RPMI7951 (cell line): ENCODE measurements at places on chromosomes 5 and 9. TPM values are rescaled to one million over a fixed set of nuclear protein-coding genes. Genes with fewer than 3 reads are reported as not detected.
A peak's percentile ranks its signal among the peaks of the same experiment; 100 is the strongest.

The SH2D3C gene
- 0.12 and 0.29 TPM in 2 replicates for total RNA-seq

DNA sequence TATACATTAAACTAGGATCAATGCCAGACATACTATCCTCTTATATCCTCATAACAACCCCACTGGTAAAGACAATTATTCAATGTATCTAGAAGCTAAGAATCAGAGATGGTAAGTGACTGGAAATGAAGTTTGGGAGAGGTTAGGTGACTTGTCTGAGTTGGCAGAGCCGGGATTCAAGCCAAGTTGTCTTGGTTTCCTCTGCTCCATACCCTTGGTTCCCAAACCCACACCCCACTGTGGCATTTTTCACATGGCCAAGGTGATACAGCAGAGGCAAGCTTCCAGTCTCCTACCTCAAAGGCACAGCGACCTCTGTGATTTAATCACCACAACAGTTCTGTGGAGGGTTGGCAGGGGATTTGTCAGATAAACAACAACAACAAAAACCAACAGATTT, 34.7 kb upstream of the ADRB2 start:
- DNase-seq, result no peak

- no peak for DNase-seq
Measured at GRCh38 chr5:146366904-146367303, 28.3 kb downstream of the POU4F3 start.

DNA sequence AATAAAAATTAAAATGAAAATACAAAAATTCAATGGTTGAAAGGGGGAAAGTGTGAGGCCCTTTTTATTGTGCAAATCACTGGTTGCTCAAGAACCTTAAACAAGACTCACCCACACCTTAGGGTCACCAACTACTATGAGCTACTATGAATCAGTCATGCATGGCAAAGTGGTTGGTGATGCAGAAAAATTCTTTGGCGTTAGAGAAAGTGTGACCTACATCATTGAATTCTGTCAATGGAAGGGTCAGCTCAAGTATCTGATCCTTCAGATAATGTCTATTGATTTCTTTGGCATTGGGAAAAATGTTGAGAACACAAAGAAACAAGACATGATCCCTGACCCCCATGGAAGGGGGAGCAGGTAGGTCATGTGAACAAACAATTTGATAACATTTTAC, 149.7 kb upstream of the ADCY2 start:
- DNase-seq, result no peak

DNA sequence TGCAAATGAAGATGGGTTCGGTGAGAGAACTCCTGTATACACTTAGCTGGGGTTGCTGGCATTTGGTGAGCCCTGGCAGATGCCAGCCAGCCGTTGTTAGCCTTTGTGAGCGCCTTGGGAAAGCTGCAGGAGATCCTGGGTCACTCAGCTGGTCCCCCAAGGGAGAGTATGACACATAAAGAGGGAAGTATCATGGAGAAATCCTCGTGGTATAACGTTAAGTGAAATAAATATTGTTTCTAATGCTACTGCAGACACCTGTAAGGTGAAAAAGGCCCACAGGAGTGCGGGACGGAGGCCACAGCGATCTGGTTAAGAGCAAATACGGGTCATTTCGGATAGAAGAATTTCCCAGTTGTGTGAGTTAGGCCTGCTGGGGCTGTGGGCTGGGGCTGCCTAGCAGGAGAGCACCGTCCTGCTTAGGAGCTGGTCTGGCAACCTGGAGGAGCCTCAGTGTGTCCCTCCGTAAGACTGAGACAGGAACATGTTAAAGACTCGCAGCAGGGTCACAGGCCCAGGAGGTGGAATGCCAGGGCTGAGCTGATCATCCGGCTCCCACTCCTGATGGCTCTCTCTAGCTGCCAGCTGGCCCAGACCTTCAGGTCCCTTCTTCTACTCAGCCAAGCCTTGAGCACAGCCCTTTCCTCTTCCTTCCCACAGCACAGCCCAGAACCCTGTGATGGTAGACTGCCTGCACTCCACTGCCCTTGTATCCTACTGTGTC, 4.9 kb downstream of the NKX2-5 start:
- no peak for DNase-seq

DNA sequence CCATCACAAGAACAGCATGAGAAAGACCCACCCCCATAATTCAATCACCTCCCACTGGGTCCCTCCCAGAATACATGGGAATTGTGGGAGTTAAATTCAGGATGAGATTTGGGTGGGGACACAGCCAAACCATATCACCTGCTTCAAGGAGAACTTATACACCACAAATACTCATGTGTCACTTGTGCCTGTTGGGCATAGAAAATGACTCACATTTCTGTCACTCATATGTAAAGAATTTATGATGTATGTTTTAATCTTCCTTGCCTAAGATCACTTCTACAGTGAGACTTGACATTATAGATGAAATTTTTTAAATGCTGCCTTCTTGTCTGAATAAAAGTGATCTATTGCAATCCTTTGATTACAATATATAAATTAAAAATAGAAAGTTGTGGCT, 23.0 kb upstream of the PRDM6 start:
- no peak for DNase-seq

DNA sequence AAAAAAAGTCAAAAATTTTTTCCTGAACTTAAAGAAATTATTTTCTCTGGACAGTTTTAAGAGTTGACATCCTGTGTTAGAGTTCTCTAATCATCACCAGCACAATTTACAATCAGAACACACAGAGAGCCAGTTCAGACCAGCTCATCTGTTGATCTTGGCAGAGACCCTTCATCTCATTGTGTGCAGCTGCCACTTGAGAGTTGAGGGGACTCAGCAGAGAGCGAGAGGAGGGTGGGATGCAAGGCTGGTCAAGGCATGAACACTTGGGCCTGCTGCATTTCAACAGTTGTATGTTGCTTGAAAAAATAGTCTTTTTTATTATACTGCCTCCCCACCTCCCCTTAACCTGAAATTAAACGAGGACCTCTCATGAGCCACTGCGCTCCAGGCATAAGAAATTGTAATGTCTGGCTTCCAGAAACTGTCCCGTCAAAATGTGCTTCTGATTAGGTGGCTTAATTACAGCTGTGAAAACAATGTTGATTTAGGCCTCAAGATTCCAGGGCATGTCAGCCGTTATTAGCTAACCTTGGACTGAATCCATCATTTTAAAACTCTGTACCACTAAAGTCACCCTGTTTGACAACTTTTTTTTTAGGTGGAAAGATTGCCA, 383.6 kb downstream of the CCDC171 start:
- DNase-seq, result peak; percentile 56

GRCh38 chr9:5764130-5764868, 68.6 kb downstream of the ERMP1 start:
- DNase-seq, result no peak

- no peak for DNase-seq
Measured at GRCh38 chr5:10464173-10464572, 22.5 kb downstream of the ROPN1L start.

DNA sequence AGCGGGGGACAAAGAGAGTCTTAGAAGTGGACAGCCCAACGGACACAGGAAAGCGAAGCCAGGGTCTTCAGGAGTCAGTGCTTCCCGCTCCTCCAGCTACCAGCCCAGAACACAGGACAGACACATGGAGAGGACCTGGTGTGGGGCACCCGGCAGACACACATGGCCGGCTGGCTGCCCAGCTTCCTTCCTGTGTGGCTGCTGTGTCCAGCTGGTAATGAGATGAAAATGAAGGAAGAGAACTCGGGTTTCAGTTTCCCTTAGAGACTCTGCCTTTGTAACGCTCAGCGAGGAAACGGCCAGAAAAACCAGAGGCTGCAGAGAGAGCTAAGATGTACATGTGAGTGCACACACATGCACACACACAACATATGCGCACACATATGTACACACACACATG, 87.5 kb downstream of the SECISBP2 start:
- DNase-seq, result no peak

The TAS2R1 gene
- not detected in 2 replicates for total RNA-seq

DNA sequence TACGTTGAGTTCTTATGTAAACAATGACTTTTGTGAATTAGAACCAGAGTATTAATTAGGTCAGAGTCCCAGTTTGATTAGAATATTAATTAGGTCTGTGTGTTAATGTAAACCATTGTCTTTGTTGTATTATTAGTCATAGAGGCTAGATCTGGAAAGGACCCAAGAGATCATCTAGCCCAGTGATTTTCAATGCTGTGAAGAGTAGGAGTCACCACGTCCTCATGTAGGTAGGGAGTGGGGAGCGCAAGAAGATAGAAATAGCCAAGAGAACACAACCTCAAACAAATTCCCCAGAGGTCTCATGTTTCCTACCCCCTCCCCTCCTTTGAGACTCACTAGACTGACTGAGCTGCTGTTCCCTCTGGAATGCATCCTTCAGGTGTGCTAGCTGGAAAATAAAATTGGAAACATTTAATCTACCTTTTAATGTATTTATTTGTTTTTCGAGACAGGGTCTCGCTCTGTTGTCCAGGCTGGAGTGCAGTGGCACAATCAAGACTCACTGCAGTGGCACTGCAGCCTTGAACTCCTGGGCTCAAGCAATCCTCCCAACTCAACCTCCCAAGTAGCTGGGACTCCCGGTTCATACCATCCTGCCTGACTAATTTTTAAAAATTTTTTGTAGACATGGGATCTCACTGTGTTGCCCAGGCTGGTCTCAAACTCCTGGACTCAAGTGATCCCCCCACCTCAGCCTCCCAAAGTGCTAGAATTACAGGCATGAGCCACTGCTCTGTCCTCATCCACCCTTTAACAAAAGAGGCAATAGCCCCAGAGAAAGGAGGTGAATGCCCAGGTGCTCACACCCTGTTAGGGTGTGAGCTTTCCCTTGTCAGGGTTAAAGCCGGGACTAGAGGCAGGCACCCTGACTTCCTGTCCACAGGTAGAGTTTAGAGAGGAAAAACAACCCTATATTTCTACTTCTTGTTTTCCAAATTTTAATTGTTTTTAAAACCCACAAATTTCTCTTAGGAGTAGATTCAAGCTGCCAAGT, 92.9 kb downstream of the INIP start:
- DNase-seq, result no peak

DNA sequence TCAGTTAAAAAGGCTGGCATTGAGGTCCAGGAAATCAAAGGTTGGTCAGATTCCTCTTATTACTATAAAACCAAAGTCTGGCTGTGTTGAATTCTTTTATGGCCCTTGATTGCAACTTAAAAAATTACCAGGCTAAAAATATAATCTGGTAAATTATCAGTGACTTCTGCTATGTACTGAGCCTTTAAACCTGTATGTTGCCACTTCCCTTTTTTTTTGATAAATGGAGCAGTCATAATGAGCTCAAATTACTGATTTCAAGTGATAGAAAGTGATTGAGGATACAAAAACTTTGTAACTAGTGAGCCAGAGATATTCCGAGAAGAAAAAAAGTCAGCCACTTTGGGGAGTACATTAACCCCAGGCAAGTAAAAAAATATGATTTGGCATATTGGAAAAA, 100.1 kb downstream of the GIN1 start:
- no peak for DNase-seq

- no peak for DNase-seq
Measured at GRCh38 chr5:112025757-112026156, 268.8 kb upstream of the NREP start.

The DNLZ gene
- 15.3 and 17.1 TPM in 2 replicates for total RNA-seq

GRCh38 chr9:133991214-133991921, 756 bp downstream of the VAV2 start:
- no peak for DNase-seq

DNA sequence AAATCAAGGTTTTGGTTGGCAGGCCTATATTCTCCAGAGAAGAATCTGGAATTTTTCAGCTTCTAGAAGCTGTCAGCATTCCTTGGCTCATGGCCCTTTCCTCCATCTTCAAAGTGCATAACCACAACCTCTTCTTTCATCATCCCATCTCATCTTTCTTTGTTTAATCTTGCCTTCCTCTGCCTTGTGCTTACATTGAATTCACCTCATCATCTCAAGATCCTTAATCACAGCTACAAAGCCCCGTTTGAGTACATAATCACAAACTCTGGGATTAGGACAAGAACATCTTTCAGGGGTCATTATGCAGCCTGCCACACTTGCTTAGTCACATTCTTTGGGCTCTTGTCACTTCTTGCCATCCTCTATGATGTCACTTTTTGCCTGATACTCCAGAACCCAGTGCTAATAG, 130.3 kb downstream of the FOXD1 start:
- peak; percentile 17 for DNase-seq

GRCh38 chr5:141691867-141692532, 10.0 kb upstream of the ARAP3 start:
- DNase-seq, result peak; percentile 68

- no peak for DNase-seq
Measured at GRCh38 chr9:78788101-78788500, 491.2 kb downstream of the PSAT1 start.

GRCh38 chr5:73338256-73339050, 110.1 kb downstream of the FOXD1 start:
- peak; percentile 6 for DNase-seq

GRCh38 chr9:120946259-120946658, 19.7 kb upstream of the TRAF1 start:
- DNase-seq, result peak; percentile 26

DNA sequence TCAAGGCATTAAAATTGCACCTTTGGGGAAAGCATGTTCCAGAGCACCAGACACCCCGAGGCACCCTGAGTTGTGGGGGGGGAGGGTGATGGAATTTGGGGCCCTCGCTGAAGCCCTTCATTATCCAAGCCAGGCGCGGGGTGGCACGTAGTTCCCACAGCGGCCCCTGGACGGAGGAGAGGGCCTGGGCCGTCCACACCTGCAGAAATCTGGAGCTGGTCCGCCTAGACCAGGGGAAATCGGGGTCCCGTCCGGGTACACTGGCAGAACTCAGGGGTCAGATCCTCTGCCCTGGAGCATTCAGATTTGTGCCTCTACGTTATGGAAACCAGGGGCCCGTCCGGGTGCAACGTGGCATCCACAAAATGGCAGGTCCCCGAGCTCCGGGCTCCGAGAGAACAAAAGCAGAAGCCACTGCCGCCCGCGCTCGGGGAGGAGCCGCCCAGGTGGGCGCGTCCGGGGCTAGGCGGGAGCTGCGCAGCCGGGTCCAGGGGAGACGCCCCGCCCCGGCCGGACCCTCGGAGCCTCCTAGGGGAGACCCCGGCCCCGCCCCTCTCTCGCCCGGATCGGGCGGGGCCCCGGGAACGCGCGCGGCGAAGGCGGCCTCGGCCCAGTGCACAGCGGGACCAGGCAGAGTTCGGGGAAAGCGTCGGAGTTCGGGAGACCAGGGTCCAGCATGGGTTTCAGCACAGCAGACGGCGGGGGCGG, at the start of gene PLEKHG4B:
TSS of gene PLEKHG4B (plus strand) at position 613 of the 708 bp plus-strand sequence. CDS start at position 677, 64 bp downstream.
- peak; percentile 24 for DNase-seq

DNA sequence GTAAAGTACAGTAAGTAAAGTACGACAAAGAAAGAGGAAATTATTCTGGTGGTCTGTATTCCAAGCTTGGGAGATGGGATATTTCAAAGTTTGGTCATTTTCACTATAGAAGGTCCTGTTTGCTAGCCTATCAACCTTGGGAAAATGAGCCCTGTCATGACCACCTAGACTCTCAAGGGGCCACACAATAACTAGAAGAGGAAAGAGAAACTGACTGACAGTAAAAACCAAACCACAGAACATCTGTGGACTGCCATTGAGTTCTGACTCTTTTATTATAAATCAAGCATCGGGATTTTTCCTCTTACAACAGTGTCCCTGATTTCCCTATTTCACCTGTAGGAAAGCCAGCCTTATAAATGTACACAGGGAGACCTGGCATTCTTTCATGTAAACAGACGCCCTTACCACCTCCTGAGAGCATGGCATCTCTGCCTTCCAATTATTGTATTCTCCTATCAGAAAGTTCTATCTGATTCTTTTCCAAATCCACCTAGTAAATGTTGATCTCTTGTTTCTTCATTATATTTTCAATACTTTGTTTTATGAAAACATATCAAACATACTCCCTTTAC, 80.0 kb downstream of the ZNF622 start:
- DNase-seq, result no peak

The TBC1D13 gene
- total RNA-seq, result 6.4 and 8.7 TPM in 2 replicates

- DNase-seq, result peak; percentile 58
Measured at GRCh38 chr9:86175743-86176456, 76.5 kb upstream of the GOLM1 start.

The CTNND2 gene
- total RNA-seq, result not detected in 2 replicates

- DNase-seq, result no peak
Measured at GRCh38 chr5:146539973-146540372, 24.0 kb upstream of the GPR151 start.
